ENCODE measurements at places on chromosomes 1 and 21.
A peak's percentile ranks its signal among the peaks of the same experiment; 100 is the strongest.

DNA sequence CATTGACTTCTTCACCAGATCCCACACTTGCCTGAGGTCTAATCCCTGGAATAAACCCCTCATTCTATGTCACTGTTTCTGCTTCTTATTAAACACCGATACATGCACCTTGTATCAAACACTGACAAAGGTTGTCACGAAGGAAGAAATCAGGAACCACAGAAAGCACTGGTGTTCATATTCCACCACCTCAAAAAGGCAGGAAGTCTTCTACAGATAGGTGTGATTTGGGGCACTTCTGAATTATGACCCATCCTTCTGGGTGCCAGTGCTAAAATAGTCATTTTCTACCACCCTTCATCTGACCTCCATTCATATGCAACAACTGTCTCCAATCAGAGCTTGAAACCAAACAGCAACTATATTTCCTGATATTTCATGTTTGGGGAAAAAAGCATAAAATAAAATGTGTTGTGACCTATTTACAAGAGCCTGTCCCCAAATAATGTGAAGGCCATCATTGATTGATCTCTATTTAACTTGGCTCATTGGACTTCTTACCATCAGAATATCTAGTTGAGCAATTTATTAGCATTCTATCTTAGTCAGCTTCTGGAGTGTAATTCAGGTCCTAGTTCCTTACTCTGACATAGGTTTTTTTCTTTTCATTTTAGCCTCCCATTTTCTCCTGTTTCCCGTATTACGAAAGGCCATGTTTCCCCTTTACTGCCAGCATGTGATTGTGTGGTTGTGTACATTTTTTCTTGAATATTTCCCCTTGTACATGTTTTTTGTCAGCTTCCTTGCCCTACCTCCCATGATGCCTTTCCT lies 43.1 kb downstream of the DUSP10 start:
- DNase-seq, result no peak

DNA sequence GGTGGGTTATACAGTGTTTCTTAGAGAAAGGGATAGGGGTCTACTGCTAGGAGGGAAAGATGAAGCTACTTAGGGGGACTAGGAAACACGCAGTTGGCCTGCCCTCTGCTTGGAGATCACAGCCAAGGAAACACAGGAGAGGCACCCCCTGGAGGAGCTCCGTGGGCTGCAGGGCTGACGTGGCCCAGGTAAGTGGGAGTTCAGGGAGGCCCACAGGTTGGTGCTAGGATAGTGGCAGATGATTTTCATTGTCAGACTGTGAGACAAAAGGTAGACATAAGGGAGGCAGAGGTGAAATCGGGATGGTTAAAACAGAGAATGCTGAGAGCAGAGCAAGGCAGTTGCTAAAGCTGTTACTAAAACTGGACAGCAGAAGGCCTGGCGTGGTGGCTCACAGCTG lies 463.0 kb downstream of the DSCAM start:
- DNase-seq, result no peak

DNA sequence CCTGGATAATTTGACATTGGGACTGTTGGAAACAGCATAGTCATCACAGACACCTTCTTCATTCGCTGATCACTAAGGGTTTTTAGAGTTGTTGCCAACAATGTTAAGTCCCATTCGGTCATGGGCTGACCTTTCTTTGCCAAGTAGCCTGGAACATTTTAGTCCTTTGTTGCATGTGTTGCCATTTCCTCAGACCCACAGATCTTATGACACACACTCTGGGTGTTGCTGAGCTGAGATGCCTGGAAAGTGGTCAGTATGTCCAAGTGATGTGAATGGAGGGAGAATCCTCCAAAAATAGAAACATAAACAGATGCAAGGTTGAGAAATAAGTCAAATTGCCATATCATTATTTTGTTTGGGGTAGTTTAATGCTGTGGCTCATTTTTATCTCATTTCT lies 61.5 kb upstream of the GJA5 start:
- no peak for DNase-seq

DNA sequence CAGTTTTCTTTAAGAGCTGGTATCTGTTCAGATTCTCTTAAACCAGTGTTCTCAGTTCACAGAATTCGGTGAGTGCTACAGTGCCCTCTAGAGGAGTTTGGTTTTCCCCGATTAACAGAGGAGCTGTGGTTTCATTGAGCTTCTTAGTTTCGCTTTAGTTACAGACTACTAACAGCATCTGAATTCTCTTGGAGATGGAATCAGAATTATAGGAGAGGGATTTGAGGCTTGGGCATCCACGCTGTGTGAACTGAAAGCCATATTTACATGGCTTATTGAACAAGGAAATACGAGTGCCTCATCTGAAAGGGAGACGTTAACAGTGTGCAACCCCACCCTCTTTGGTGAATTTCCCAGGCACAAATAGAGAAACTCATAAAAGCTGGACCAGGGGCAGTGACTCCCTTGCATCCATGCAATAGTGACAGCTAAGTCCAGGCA lies 202.0 kb downstream of the USH2A start:
- peak; percentile 13 for DNase-seq

- DNase-seq, result no peak
These were observed 83.8 kb downstream of the EVI5 start for GRCh38 chr1:92701147-92701546.

DNA sequence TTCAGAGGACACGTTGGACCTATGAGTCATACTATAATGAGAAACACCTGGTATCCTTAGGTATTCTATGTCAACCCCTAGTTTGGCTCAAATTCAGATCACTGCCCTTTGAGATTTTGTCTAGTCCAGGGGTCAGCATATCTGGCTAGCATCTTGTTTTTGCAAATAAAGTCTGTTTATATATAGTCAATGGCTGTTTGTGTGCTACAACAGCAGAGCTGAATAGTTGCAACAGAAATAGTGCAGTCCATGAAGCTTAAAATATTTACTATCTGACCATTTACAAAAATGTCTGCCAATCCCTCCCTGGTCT lies 48.5 kb upstream of the EDEM3 start:
- DNase-seq, result no peak

DNA sequence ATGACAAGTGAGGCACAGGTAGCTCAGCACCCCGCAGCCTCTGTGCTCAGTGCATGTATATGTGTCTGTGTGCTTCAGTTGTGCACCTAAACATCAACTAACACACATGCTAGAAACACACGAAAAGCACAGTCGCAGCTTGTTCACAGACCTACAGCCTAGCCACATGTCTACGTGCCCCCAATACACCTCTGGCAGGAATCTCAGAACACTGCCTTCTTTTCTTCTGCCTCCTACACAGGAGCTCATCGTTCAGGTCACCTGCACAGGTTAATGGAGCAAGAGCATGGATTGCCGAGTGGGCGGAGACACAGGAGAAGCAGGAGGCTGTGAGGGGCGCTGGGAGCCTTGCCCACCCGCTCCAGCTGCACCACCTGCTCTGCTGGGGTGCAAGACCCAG lies 31.7 kb downstream of the CTNNBIP1 start:
- DNase-seq, result no peak

DNA sequence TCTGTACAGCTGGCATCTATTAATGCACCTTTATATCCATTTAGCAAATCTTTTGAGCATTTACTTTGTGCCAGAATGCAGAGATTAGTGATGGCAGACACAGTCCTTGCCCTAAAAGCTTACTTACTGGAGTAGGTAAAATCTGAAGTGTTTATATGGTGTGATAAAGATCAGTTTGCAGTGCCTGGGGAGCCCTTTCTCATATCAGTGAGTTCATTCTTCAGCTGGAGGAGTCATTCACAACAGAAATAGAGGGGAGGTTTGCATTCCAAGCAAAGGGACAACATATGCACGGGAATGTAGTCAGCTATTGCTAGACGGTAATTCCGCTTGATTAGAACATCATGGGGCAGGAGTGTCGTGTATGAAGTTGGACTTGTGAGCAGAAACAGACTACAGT lies 8.4 kb downstream of the SLC35F3 start:
- DNase-seq, result no peak

DNA sequence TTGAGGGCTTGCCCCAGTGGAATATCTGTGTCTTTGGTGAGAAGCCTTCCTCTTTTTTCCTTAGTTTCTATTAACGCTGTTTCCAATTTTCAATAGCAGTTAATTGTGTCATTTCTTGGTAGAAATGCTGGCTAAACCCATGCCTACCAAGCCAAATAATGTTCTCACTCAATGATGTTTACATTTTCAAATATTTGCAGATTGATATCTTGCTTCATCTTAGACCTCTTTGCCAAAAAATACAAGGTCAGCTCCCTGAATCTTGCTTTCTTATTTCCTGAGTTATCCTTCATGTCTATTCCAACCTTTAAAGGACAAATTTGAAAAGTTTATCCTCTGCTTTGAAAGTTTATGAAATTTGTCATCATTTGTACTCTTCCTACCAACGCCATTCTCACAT lies 5.1 kb downstream of the KCNJ15 start:
- no peak for DNase-seq

- no peak for DNase-seq
These were observed 146.1 kb upstream of the VANGL1 start for GRCh38 chr1:115495625-115496024.

GRCh38 chr1:113834716-113835115 lies 22.4 kb upstream of the RSBN1 start:
- DNase-seq, result no peak

DNA sequence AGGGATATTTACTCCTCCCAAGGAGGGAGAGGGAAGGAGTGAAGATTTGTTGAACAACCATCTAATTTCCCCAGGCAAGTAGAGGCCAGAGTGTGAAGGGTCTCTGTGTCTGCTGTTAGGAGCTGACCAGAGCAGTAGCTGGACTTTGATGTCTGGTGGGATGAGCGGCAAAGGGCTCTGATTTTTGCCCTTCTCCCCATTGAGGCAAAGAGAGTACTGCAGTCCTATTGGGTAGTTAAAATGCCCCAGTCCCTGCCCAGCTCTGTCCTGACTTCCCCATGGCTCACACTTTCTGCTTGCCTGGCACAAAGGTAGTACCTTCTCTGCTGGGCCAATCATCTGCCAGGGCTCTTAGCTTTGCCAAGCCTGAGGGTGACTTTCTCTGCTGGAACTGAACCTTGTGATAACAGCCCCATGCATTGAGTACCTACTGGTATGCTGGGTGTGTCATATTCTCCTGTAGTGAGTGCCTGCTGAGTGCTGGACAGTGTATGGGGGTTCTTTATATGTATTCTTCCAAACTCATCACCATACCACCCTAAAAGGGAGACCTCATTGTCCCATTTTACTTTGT lies 64.0 kb upstream of the SELENON start:
- no peak for DNase-seq

- DNase-seq, result no peak
These were observed 9.2 kb downstream of the FBXO28 start for GRCh38 chr1:224123136-224123535.

- DNase-seq, result no peak
These were observed 764.6 kb downstream of the LTN1 start for GRCh38 chr21:28227881-28228635.

DNA sequence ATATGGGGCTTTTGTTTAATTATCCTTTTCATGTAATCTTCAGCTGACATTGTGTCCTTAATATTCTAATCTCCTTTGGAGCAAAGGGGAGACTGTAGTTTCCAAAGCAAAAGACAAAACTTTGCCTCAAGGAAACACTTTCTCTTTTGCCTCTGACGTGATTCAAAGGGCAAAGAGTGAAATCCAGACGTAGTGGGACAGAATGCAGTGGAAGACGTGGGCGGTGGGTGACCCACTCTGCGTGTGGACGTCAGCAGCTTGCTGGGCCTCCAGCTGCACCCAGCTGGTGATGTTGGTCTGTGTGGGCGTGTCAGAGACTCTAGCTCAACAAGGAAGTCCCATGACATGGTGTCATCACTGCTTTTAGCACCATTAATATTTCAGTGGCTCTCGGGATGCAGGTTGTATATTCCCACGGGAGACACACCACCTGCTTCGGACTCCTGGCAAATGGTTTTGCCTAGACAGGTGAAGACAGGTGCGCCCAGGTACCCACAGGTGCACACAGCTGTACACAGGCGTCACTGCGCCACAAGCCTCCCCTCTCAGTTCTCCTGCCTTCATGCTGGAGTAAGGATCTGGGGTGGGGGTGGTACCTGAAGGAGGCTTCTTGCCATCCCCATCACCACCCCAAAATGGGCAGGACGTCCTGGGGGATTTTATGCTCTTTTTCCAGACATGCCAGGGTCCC lies 292.1 kb upstream of the VAMP3 start:
- peak; percentile 47 for DNase-seq

GRCh38 chr1:179814546-179814838 lies 63.1 kb downstream of the TOR1AIP2 start:
- no peak for DNase-seq

- no peak for DNase-seq
These were observed 482.8 kb downstream of the DISC1 start for GRCh38 chr1:232109391-232109790.

- DNase-seq, result no peak
These were observed 32.9 kb upstream of the RASAL2 start for GRCh38 chr1:178060789-178061556.

DNA sequence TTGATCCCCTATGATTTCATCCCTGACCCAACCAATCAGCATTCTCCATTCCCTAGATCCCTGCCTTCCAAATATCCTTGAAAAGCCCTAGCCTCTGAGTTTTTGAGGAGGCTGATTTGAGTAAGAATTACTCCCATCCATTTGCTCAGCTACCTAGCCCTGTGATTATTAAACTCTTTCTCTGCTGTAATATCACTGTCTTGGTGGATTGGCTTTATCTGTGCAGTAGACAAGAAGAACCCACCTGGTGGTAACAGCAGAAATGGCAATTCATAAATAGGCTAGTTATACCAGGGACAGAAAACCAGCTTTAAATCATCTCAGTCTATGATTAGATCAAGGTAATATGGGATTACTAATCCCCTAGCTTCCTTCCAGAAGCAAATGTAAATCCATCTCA lies 13.0 kb downstream of the IL20 start:
- no peak for DNase-seq

DNA sequence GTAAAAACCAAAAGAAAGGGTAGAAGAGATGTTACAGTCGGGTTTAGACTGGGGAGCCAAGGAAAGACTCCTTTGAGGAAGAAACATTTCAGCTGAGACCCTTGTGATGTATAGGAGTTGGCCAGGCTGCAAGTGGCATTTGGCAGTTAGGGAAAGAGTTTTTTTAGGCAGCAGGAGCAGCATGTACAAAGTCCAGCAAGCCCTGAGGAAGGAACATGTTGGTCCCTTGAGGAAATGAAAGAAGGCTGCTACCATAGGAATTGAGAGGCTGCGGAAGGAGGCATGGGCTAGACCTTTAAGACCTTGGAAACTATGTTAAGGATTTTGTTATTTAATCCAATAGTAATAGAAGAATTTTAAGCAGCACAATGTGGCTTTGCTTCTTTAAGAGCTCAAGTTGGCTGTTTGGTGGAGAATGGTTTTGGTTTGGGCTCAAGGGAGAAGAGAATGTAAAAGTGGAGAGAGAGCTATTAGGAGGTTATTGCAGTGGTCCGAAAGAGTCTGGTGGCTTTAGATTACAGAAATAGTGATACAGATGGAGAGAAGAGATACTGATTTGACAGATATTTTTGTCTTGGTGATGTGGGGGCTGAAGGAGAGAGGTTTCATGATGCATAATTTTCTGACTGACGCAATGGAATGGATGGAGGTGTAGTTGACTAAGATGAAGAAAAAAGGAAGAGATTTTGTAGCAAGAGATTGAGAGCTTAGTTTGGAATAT lies 26.6 kb downstream of the SMAP2 start:
- DNase-seq, result no peak

DNA sequence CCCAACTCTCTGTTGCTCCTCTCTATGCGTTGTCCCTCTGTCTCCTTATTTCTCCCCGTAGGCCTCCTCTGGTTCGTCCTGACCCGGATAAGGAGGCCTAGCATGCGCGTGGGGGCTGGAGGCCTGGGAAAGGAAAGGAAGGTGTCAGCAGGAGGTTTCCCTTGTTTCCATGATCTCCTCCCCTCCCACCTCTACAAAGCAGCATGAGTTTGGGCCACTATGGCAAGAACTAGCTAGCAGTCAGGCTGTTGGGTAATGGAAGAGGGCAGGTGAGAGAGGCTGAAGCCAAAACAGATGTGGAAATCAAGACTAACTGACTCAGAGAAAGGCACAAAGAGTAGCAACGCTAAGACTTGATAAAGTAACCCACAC lies 687 bp upstream of the SEMA6C start:
- DNase-seq, result no peak

All from activated CD4-positive, alpha-beta T cell treated with anti-CD3 and anti-CD28 coated beads for 36 hours (primary cell).